ENCODE measurements at places on chromosomes 1 and 21. TPM values are rescaled to one million over a fixed set of nuclear protein-coding genes. Genes with fewer than 3 reads are reported as not detected.

Gene CFHR5
- total RNA-seq = not detected

Gene CASQ2
- total RNA-seq = not detected

Gene SPSB1
- 3.3 TPM for total RNA-seq

Gene AADACL3
- not detected for total RNA-seq

Gene GBP2
- 186 TPM for total RNA-seq

Gene TAS1R3
- 1.5 TPM for total RNA-seq

Gene GPR161
- total RNA-seq = not detected

Gene UBASH3A
- 93.6 TPM for total RNA-seq

Gene PGLYRP4
- not detected for total RNA-seq

Gene C1orf94
- total RNA-seq = not detected

Gene C1orf116
- total RNA-seq = not detected

DNA sequence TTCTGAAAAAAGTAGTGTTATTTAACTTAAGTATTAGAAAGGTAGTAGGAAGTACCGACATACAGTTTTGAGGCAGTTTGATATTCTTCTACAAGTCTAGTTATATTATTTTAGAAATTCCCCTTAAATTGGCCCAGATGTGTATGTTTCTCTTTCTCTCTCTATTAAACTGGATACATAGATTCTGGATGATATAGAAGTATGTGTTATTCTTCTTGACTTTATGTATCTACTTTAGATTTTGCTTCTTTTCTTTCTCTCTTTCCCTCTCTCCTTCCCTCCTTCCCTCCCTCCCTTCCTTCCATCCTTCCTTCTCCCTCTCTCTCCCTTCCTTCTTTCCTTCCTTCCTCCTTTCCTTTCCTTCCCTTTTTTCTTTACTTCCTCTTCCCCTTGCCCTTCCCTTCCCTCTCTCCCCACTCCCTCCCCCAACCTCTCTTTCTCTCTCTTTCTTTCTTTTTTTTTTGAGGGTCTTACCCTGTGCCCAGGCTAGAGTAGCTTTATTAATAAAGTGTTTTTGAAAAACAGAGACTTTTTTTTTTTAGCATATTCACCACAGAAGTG lies 124.3 kb downstream of the OSBPL9 start:
- no peak for DNase-seq

GRCh38 chr1:240401731-240402130 lies 210.2 kb downstream of the GREM2 start:
- no peak for DNase-seq

DNA sequence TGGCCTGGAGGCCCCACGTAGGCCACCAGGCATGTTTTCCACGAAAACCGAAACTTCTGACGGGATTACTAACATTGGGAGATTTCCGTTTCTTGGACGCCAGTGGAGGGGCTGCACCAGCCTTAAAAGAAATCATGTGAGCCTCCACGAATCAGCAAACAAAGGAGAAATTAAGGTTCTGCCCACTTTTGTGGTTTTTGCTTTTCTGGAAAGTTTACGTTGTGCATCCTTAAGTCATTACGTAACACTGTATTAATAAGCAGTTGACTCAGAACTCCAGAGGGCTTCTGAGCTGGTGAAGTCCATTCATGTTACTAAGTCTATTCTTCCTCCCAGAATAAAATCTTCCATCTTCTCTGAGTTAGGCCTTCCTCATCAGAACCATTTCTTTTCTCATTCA lies 168.5 kb downstream of the PSMG1 start:
- DNase-seq = no peak

GRCh38 chr1:183330335-183330734 lies 87.8 kb downstream of the NMNAT2 start:
- DNase-seq = no peak

DNA sequence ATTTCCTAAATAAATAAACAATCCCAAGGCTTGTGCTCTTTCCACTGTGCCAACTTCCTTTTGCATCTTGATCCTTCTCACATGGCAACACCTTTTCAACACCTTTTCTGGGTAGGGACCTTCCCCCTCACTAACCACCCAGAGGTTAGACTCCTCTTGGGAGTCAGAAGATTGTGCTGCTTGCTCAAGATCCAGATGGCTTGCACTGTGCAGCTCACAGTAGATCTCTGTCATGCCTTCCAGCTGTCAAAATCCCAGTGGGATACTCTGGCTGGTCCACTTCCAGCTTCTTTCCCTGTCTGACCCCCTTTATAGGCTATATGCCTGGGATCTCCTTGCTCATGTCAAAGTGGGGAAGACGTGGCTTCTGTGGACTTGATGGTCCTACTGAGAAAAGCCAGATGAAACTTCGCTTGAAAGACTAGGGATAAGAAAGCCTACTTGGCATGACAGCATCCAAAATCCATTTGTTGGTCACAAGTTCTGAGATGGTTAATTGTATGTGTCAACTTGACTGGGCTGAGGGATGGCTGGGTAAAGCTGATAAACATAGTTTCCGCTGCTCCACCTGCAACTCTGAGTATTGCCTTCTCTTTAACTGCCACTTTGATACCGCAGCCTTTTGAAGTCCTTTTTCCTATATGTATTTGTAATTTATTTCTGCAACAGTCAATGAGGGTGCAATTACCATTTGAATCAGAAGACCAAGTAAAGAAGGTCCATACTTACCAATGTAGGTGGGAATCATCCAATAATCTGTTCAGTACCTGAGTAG lies 74.5 kb downstream of the S1PR1 start:
- peak; percentile 33 for DNase-seq

- DNase-seq = no peak
These were observed 15.7 kb upstream of the IPO9 start for GRCh38 chr1:201813226-201813625.

DNA sequence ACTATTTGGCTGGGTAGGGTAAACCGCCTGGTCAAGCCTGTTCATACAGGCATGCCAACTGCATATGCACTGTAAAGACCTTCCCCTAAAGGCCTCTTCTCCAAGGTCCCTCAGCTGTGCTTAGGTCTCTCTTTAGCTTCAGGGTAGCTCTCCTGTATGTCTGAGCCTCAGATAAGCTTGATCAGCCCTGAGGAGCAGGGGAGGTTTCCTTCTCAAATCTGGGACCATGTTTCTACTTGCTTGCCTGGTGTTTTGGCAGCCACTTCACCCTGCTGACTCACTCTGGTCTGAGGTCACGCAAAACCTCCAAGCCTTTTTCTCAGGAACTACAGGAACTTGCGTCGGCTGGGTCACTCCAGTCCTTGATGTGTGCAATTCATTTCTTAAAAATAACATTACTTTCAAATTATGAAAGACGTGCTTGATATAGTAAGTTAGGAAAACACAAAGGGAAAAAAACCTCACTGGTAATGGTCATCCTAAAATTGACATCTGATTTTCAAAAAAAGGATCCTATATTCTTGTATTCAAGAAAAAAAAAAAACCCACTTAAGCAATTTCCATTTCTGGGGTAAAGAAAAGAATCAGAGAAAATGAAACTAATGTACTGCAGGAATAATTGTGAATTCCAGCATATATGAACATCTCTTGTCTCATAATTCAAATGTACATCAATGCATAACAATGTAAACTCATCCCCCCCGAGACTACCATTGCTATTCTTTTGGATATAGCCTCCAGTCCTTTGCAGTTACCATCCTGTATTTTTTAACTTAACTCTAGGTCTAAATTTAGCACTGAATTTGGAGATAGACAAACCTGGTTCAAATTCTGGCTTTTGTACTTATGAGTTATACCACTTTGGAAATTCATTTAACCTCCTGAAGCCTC lies 24.8 kb upstream of the RNF19B start:
- no peak for DNase-seq

- DNase-seq = no peak
These were observed 31.4 kb downstream of the PCNT start for GRCh38 chr21:46355161-46356004.

GRCh38 chr1:58768971-58769808 lies 14.7 kb downstream of the JUN start:
- DNase-seq = no peak

DNA sequence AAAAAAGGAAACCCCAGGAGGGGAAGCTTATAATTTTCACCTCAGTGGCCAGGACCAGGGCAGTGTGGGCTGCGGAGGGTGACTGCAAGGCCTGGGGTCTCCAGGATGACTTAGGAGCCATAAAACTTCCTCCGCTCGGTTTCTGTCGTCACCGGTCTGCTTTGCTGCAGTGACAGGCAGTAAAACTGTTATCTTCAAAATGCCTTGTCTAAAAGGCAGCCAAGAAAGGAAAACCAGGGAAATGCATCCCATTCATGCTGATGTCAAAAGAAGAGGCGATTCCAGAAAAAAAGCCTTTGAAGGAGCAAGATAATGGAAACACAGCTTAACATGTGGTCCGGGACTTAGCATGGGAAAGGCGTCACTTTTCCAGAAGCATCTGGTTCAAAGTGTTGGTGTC lies 42.0 kb downstream of the COL6A1 start:
- no peak for DNase-seq

GRCh38 chr1:103525114-103525606 lies 339 bp upstream of the RNPC3 start:
- peak; percentile 41 for DNase-seq

GRCh38 chr1:29259802-29260441 lies 23.6 kb downstream of the PTPRU start:
- DNase-seq = no peak

DNA sequence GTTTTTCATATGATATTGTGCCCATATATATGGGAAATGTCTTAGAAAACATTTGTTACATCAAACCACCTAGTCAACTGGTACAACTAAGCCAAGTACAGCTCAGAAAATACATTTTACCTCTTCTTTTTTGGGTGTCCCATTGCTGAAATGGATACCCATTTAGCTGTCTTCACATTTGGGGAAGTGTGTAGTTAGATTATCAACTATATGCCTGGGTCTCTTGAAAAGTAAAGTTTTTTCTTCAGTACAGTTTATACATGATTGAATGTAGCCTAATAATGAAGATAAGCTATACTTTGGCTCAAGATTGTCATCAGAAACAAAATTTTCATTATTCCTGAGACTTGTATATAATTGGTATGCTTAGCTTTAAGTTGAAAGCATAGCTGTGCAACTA lies 2.0 kb downstream of the AGO3 start:
- DNase-seq = no peak

- no peak for DNase-seq
These were observed 14.9 kb downstream of the ATP1A2 start for GRCh38 chr1:160130486-160130885.

DNA sequence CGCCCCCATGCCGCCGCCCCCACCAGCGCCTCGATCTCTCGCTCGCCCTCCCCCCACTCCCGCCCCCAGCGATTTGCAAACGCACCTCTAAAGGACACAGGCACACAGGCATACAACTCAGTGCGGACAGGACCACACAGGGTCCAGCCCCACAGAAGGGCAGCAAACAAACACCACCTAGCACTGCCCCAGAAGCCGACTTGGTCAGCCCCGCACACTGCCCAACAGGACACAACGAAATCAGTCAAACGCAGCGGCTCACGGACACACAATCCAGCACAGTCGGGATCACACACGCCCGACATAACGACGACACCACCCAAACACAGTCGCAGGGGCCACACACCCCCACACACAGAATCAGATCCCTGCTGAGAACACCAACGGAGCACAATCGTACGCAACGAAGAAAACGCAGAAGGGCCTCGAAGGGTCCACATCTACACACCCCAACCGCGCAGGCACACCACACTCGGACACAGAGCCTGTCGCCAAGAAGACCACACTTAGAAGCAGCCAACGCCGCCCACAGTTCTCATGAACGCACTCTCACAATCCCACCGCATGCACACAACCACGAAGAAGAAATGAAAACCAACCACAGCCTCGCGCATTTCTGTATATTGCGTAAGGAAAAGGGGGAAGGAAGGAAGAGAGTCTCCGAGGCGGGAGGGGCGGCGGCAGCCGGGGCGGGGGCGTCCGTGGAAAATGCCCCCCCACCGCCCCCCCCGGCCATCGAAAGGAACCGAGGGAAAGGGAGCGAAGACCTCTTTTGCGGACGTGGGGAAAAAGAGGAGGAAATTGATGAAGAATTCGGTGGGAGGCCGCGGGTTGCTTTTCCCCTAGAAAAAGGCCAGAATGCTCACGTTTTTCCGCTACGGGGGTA lies 481 bp downstream of the TAL1 start:
- DNase-seq = no peak

DNA sequence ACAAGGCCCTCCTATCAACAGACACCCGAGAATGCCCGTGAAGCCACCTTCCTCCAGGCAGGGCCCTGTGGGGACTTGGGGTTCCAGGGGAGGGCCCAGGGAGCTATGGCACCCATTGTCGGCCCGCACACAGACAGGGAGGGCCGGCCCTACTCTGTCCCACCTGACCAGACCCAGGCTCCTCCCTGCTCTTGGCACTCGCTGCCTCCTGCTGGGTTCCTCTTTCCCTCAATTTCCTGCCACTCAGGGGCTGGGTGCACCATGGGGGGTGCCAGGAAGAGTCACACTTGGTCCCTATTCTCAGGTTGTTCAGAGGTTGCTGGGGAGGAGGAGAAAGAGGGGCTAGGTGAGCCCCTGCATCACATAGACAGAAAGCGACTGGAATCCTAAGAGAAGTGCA lies 8.0 kb upstream of the OXCT2 start:
- DNase-seq = no peak

DNA sequence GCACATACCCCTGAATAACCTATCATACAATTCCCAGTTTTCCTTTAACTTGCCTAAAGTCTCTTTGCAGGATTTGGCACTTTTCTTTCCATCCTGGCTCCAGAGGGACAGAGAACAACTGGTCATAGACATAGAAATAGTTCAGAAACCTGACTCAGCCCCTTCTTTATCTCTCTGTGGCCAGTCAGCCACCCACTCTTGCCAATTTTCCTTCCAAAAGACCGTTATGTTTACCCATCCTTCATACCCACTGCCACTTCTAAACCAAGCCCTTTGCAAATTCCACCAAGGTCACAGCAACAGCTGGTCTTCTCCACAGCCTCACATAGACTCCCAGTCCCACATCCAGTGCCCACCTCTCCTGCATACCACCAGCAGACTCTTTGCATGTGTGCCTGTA lies 127.2 kb upstream of the FGGY start:
- no peak for DNase-seq

DNA sequence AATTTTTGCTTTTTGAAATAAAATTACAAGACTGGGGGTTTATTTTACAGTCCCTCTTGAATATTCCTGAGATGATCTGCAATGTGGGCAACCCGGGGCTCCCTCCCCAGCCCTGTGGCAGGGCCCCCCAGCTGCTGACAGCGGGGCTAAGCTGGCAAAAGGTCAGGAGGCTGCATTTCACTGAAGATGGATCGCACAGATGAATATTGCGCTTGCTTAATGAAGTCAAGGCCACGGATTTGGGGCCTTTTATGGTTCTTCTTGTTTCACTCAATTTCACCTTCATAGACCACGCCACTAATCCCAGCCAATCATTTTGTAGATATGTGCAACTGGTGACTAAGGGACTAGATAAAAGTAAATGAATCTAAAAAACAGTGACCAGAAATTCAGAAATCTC lies 50.8 kb upstream of the SLC22A15 start:
- DNase-seq = no peak

- DNase-seq = no peak
These were observed 206.8 kb upstream of the PLXNA2 start for GRCh38 chr1:208450958-208451357.

GRCh38 chr1:43705982-43706597 lies 1.2 kb upstream of the ST3GAL3 start:
- no peak for DNase-seq

- no peak for DNase-seq
These were observed 116.7 kb downstream of the RUSC1 start for GRCh38 chr1:155437405-155437804.

GRCh38 chr1:165910764-165911421 lies 83.5 kb downstream of the UCK2 start:
- DNase-seq = no peak

GRCh38 chr1:174433451-174433850 lies 14.3 kb upstream of the GPR52 start:
- no peak for DNase-seq
